ENCODE measurements at places on chromosomes 2 and 18.
A peak's percentile ranks its signal among the peaks of the same experiment; 100 is the strongest.

DNA sequence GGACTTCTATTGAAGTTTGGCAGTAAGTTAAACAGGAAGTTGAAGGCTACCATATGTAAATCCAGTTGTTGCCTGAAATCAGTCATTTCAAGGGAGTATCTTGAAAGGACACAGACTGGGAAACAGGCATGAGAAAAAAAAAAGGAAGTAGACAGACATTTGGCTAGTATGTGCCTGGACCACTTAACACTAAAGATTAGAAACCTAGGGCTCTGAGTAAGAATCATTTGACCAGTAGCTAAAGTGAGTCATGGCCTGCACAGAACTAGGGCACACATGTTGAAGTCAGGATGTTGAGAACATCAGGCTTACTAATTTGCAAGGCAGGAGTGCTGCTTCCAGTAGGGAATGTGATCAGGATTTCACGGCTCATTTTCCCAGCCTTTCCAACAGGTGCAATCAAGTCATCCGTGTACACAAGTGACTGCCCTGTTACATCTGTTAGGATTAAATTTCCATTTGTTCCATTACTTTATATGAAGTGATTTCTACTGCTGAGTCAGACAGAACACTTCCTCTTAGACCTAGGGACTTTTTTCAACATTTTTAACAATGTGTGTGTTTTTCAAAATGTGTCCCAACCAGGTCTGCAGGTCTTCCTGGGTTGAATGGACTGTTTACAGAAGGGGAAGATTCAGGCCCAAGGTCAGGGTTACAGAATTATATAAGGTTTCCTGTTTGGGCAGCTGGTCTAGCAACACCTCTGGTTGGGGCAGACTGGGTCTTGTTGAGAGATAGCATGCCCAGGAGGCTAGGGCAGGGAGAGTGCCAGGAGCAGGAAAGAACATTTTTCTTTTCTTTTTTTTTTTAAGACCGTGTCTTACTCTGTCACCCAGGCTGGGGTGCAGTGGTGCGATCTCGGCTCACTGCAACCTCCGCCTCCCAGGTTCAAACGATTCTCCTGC lies 145.6 kb downstream of the TGIF1 start:
- DNase-seq = peak; percentile 78

GRCh38 chr2:62305421-62306176 lies 109.7 kb downstream of the B3GNT2 start:
- DNase-seq = no peak

- no peak for DNase-seq
Observed at GRCh38 chr2:25089605-25090315, 47.9 kb downstream of the EFR3B start.

- no peak for DNase-seq
Observed at GRCh38 chr2:240240017-240240734, 99.7 kb upstream of the OTOS start.

DNA sequence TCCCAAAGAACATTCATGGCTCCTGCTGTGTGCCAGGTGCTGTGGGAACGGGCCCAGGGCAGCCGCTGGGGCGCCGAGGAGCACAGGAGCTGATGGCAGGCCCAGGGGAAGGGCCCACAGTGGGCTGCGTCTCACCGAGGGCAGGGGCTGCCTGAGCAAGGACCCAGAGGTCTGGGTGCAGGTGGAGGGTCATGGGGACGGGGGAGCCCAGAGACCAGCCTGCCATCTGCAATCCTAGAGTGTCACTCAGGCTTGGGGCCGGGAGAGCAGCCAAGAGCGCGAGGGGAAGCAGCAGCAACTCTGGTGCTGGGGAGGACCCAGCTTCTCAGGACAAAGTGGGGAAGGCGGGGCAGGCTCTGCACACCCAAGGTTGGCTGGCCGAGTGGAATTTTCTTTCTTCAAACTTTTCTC lies 207.4 kb downstream of the HDAC4 start:
- DNase-seq = no peak

- peak; percentile 86 for DNase-seq
Observed at GRCh38 chr2:15730545-15731212, 139.0 kb downstream of the DDX1 start.

DNA sequence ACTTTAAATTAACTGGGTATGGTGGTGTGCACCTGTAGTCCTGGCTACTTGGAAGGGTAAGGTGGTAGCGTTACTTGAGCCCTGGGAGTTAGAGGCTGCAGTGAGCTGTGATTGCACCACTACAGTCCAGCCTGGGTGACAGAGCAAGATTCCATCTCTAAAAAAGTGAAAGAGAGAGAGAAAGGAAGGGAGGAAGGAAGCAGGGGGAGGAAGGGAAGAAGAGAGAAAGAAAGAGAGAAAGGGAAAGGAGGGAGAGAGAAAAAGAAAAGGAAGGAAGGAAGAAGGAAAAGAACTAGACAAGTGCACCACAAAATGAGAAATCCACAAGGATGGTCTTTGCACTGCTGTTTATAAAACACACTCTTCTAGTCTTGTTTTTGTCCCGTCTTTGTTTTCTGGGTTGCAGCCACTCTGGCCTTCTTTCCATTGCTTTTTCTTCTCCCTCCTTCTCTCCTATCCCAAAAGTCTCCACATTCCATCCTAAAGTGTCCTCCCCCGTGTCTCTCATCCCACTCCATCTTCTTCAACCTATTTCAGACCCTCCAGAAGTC lies 32.0 kb downstream of the PKDCC start:
- DNase-seq = no peak

DNA sequence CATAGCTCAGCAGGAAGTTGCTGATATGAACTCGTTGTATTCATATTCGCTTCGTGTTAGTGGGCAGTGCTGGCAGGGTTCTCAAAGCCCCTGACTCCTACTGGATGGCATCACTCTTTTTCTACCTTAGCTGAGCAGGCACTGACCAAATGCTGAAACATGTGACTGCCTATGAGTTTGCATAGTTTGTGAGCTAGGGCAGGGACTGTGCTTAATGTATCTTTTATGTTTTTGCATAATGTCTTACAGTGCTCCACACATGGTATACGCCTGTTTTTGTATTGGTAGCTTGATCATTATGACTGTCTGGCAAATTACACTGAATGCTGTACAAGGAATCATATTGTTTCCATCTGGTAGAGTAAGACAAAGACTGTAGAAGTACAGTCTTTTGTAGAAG lies 305.3 kb downstream of the PARD3B start:
- no peak for DNase-seq

All from trophoblast cell (in vitro differentiated cells and primary cell).